ENCODE measurements at places on chromosomes 7 and 10. TPM values are rescaled to one million over a fixed set of nuclear protein-coding genes. Genes with fewer than 3 reads are reported as not detected.

The NUDT13 gene
- total RNA-seq = 1.00 TPM

The PAPOLB gene
- 3.9 TPM for total RNA-seq

The COL13A1 gene
- total RNA-seq = 8.3 TPM

The FGFBP3 gene
- 23.3 TPM for total RNA-seq

The CADPS2 gene
- total RNA-seq = 83.7 TPM

The GPR15LG gene
- 0.36 TPM for total RNA-seq

The PRSS37 gene
- not detected for total RNA-seq

The IFIT1B gene
- total RNA-seq = 0.82 TPM

The SPACDR gene
- 0.54 TPM for total RNA-seq

The UTF1 gene
- not detected for total RNA-seq

The FGFR2 gene
- 28.7 TPM for total RNA-seq

The ANXA8 gene
- not detected for total RNA-seq

The PLAC9 gene
- 6.3 TPM for total RNA-seq

The NT5C3A gene
- 59.2 TPM for total RNA-seq

The UCMA gene
- not detected for total RNA-seq

The MYOZ1 gene
- total RNA-seq = 0.18 TPM

The ZNF33B gene
- 50.5 TPM for total RNA-seq

The CRYGN gene
- not detected for total RNA-seq

The CTAGE4 gene
- total RNA-seq = 1.4 TPM

The HK1 gene
- total RNA-seq = 63.2 TPM

The ATP6V0A4 gene
- 1.8 TPM for total RNA-seq

The GDF2 gene
- total RNA-seq = not detected

The LIPF gene
- total RNA-seq = 0.27 TPM

The ARF5 gene
- total RNA-seq = 71.7 TPM

The FAM25A gene
- total RNA-seq = not detected

The KCNMA1 gene
- 109 TPM for total RNA-seq

Measured in cerebellum (tissue), 4 donors.